ENCODE measurements at places on chromosomes 16 and 17.

DNA sequence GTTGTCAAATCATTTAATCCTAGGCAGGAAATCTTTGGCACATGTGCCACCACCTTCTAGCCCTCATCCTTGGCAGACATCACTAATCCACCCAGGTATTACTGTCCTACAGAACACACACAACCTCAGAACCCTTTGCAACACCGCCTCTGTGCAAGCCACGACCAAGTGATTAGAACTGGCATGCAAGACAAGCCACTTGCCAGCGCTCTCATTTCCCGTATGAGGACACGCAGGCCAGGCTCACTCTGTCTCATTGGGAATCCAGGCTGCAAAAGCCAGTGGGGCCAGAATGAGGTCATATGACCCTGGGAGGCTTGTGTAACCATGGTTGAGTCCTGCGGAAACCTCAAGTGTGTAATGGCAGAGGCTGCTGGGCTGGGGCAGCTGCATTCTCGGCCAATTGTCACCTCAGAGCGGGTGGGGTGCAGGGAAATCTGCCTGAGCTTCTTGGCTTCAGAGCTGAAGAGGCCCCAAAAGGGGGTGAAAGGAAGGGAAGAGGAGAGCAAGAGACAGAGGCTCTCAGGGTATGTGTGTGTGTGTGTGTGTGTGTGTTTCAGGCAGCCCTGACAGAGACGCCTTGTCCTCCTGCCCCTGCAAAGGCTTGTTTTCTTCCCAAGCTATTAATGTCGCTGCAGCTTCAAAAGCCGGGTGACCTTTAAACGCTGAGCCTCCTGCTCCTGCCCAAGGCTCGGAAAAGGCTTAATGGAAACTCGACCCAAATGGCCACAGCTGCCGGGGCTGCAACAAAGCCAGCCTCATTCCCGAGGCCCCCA lies 43.2 kb upstream of the MRPS23 start:
- DNase-seq = peak; percentile 55

GRCh38 chr17:45132320-45132571 lies at the start of gene PLCD3:
PLCD3 (minus strand) TSS chr17:45132515; CDS start chr17:45132410, 105 bp downstream.
- no peak for DNase-seq

- DNase-seq = no peak
Measured at GRCh38 chr16:83700918-83701317, 106.9 kb upstream of the HSBP1 start.

DNA sequence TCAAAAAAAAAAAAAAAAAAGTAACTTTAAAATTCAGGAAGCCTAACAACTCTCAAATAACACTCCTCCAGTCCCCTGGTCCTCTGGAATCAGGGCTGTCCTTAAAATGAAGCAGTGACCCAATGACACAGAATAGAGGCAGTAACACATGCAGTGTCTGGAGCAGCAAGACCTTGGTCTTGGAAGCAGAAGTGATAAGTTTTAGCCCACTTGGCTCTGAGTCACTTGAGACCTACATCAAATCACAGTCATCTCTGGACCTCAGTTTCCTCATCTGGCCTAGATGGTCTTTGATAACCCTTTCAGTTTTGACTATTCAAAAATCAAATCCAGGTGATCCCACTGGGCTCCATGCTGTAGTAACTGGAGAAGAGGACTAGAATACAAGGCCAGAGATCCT lies 39.0 kb downstream of the LYRM1 start:
- no peak for DNase-seq

DNA sequence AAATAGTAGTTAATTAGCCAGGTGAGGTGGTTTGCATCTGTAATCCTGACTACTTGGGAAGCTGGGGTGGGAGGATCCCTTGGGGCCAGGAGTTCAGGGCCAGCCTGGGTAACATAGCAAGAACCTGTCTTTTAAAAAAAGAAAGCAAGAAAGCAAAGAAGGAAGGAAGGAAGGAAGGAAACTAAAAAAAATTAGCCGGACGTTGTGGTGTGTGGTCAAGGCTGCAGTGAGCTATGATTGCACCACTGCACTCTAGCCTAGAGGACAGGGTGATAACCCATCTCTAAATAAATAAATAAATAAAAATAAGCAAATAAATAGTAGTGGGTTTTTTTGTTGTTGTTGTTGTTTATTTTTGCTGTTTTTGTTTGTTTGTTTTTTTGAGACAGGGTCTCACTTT lies 39.3 kb upstream of the MAP2K6 start:
- DNase-seq = no peak

- DNase-seq = no peak
Measured at GRCh38 chr16:67539691-67540635, 11.3 kb downstream of the RIPOR1 start.

DNA sequence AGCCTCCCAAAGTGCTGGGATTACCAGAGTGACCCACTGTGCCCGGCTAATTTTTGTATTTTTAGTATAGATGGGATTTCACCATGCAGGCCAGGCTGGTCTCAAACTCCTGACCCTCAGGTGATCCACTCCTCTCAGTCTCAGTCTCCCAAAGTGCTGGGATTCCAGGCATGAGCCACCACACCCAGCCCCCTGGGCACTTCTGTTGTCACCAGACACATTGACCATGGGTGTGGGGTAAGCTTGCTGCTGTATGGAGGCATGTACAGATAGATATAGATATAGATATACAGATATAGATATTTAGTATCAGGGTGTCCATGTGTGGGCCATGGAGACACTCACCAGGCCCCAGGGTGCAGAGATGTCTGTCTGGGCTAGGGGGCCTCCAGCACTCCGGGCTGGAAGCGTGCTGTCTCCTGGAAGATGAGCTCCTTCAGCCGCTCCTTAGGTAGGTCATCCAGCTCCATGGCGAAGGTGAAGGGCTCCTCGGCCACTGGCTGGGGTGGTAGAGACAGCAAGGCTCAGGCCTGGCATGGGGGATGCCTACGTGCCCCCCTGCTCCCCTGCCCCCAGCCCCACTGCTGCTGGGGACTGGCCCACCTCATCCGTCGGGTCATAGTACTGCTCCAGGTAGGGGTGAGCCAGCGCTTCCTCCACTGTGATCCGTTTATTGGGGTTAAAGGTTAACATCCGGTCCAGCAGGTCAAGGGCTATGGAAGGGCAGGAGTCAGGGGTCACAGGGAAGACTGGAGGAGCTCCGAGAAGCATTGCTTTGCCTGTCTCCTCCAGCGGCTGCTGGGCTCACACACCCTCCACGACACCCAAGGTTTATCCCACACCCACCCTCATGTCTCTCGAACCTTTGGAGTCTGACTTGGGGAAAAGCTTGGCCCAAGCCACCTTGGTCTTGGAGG lies 3.2 kb upstream of the GDPD3 start:
- no peak for DNase-seq

DNA sequence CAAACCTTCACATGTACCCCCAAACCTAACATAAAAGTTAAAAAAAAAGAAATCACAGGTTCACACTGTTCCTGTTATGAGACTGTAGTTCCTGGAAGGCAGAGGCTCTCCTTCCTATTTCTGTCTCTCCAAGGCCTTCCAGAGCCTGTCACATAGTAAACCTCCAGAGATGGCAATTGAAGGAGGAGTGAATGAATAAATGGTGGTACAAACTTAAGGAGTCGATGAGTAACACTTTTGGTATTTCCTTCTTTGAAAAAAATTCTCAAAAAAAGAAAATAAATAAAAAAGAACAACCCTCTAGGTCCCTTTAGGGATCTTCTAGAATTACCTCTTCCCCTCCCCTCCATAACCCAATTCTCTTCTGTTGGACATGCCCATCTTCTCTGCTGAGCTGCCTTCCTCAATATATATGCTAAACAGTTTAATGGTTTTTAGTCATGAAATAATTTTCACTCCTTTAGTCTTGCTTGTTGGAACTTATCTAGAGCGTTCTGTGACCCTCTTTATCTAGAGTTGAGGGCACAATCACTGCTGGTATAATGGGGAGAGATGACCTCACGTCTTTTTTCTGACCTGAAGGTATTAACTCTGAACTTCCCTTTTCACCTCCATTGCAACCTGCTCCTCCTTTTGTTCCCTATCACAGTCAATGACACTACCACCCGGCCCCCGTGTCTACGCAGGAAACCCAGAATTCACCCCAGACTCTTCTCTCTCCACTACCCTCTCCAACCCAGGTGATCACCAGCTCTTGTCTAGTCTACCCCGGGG lies 1.7 kb upstream of the TAF15 start:
- no peak for DNase-seq

- DNase-seq = no peak
Measured at GRCh38 chr16:60776281-60776680, 1260.0 kb downstream of the CDH8 start.

DNA sequence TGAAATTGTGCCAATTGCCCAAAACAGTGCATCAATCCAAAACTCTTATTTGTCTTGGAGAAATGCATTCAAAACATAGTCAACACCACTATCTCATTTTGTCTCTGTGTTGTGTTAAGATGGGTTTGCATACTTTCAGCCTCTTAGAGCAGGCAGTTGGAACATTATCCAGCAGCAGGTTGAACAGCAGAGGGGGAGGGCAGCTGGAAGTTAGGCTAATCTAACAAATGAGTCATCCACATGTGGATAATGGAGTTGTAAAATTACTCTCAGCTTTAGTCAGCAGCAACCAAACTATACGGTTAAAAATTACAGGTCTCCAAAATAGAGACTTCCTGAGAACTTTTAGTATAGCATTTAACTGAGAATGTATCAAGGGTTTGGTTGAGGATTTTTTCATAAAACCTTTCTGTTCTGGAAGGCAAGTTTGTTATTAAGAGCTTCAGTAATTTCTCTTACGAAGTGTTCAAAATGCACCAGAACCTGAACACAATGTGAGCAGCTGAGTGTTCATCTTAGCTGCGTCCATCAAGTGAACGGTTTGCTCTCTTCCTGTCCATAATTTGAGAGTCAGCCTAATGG lies 46.3 kb downstream of the PRKCA start:
- no peak for DNase-seq

DNA sequence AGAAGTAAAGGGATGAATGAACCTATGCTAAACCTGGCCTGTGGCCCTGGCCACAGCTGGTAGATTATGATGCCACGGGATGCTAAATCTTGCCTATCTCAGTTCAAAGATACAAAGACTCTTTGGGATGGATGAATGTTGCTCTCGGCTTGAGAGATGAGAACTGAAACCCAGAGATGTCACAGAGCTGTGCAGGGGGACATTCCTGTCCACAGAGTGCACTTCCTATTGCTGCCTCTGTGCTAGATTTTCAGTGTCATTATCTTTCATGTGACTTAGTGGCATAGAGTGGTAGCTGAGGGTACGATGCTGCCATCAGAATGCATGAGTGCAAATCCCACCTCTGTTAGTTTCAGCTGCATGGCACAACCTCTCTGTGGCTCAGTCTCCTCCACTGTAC lies 2.3 kb upstream of the MT1M start:
- DNase-seq = no peak

GRCh38 chr17:73466704-73467433 lies 155.1 kb upstream of the CDC42EP4 start:
- no peak for DNase-seq

GRCh38 chr17:16398270-16399267 lies 16.8 kb upstream of the TRPV2 start:
- peak; percentile 58 for DNase-seq

GRCh38 chr17:38327936-38328335 lies 15.8 kb downstream of the GPR179 start:
- no peak for DNase-seq

GRCh38 chr17:21352981-21353265 lies 23.2 kb upstream of the KCNJ12 start:
- DNase-seq = no peak

GRCh38 chr17:70608193-70608592 lies 438.9 kb downstream of the KCNJ2 start:
- DNase-seq = no peak

DNA sequence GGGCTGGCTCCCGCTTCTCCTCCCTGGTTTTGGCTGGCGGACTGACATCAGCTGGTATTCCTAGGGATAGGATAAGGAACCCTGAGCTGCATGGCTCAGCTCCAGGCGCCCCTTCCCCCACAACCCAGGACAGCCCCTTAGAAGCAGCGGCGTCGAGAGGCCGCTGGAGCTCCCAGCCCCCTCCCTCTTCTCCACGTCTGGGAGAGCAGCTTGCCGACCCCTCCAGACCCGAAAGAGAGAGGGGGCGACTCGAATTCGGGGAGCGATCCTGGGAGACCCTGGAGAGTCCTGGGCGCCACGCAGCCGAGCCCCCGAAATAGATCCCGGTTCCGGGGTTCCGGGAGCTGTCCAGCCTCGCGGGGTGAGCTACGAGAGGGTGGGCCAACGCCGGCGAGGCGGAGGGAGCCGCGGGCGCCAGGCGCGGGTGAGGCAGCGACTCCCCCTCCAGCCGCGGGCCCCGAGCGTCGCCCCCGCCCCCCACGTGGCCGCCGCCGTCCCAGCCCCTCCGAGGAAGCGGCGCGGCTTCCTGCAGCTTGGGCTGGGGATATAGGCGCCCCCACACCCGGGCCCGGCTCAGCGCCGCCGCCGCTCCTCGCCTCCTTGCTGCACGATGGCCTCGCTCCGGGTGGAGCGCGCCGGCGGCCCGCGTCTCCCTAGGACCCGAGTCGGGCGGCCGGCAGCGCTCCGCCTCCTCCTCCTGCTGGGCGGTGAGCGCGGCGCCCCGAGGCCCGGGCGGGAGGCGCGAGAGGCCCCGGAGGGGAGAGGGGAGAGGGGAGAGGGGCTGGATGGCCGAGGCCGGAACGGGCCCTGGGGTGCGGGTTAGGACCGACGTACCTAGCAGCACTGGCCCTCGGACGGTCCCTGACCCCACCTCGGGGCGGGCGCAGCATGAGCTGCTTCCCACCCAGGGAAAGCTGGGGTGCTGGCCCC lies at the start of gene RAMP2:
Gene RAMP2, plus strand, starts transcription at position 576 of the 930 bp plus-strand sequence. Its CDS starts 35 bp downstream, at position 611.
- no peak for DNase-seq

GRCh38 chr16:31420037-31420436 lies 8.1 kb downstream of the COX6A2 start:
- DNase-seq = no peak

GRCh38 chr17:29163563-29163962 lies 16.6 kb downstream of the MYO18A start:
- DNase-seq = no peak
